ENCODE measurements at places on chromosomes 4 and X.

- no peak for DNase-seq
Measured at GRCh38 chr4:36322921-36323354, 41.5 kb downstream of the DTHD1 start.

- DNase-seq: no peak
Measured at GRCh38 chr4:116118221-116118620, 967.2 kb downstream of the TRAM1L1 start.

GRCh38 chr4:5836943-5837342 is 55.9 kb downstream of the CRMP1 start:
- DNase-seq: no peak

GRCh38 chrX:134023851-134024281 is 38.5 kb upstream of the GPC3 start:
- no peak for DNase-seq

- DNase-seq: no peak
Measured at GRCh38 chr4:123615901-123616300, 219.3 kb downstream of the SPRY1 start.

Measured in NCI-H1417 treated with DMSO at 0.1 percent for 48 hours (cell line).